ENCODE measurements at places on chromosomes 12 and 14. TPM values are rescaled to one million over a fixed set of nuclear protein-coding genes. Genes with fewer than 3 reads are reported as not detected.

MORN3 gene
- 1.6 TPM for total RNA-seq

GRCh38 chr12:102948941-102949352, 8.5 kb upstream of the ASCL1 start:
- no peak for DNase-seq

GRCh38 chr12:74449872-74450271, 87.8 kb upstream of the ATXN7L3B start:
- no peak for DNase-seq

DNA sequence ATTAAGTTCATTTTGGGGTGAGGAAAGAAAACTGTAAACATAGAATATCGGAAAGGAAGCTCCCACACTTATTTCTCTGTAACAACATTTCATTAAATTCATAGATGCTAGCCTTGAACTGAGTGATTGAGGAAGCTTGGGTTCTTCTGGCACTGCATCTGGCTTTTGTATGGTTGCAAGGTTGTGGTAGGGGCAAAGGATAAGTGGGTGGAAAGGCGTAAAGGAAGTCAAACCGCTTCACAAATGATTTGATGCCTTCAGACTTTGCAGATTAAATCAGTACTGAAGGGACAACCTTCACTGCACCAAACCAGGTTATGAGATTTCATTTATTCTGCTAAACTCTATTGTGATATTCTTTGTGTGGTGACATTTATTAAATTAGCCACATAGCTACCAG, 28.1 kb upstream of the PAX9 start:
- no peak for DNase-seq

ERG28 gene
- total RNA-seq: 5.9 TPM

- DNase-seq: no peak
Measured at GRCh38 chr12:12445165-12445881, 88.4 kb downstream of the BORCS5 start.

DNA sequence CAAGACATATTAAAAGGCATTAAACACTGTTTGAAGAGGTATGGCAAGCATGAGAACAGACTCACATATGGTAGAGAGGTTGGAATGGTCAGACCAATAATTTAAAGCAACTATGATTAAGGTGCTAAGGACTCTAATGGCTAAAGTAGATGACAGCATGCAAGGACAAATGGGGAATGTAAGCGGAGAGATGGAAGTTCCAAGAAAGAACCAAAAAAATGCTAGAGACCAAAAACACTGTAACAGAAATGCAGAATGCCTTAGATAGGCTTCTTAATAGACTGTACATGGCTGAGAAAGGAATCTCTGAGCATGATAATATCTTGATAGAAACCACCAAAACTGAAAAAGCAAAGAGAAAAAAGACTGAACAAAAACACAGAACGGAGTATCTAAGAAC, 77.4 kb downstream of the RIN3 start:
- no peak for DNase-seq

KERA gene
- not detected for total RNA-seq

DNA sequence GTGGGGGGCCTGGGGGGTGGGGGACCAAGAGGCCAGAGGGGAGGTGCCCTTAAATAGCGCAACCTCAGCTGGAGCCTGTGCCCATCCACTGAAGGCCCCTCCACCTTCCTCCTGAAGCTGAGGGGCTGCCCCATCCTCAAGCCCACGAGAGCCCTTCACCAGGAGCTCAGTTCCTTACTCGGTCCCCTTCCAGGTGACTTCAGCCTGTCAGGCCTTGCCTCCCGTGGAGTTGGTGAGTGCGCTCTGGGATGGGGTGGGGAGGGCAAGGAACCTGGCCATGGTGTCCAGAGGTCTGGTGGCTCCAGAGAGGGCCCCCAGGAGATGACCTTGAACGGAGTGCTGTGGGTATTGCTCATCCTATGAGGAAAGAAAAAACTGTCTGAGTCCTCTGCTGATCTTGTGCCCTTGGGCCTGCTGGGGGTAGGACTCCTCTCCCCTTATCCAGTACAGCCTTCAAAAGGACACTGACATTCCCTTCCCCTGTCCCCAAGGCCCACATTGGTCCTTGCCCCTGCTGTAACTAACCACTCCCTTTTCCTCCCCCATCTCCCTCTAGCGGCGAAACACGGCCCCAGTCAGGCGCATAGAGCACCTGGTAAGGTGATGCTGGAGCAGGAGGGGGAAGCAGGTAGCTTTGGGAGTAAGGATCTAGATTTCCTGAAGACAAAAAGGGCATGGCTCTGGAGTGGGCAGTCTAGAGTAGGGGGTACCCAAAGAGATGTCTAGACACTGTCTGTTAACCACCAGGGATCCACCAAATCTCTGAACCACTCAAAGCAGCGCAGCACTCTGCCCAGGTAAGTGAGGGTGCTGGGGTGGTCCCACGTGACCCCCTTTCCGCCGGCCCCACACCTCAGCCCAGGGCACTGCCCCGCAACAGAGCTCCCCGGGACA, 3.6 kb downstream of the TNS2 start:
- DNase-seq: no peak

DNA sequence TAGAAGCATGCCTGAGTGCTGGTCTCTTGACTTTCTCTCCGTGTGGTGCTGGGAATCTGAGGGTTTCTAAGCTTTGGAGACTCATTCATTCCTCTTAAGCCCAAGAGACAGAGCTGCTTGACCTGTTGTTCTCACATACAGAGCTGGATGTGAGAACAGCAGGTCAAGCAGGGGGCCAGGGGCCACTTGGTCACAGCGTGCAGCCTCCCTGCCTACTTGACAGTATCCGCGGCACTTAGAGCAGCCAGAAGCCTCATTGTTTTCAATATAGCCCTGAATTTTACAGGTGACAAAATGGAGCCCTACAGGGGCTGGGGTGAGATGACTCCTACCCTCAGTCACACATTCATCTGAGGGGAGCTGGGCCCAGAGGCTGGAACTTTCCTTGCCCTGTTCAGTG, 88.9 kb downstream of the ESRRB start:
- no peak for DNase-seq

DNA sequence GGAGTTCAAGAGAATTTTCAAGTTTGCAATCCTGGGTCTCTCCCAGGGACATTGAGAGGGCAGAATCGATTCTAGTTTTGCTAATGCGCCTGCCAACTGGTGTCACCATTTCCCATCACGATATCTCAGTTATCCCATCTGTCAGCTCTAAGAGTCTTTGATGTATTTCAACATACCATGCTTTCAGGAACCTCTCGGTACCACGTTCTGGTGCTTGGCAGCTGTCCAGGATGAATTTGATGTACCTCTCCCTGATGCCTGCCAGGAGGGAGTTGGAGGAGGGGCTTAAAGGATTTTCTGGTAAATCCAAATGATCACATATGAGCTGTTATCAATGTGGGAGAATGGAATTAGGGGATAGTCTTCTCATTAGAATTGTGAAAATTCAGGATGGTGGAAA, 332.5 kb downstream of the RGS6 start:
- no peak for DNase-seq

- DNase-seq: no peak
Measured at GRCh38 chr12:93580682-93581081, 8.2 kb downstream of the SOCS2 start.

- DNase-seq: no peak
Measured at GRCh38 chr12:6951551-6952120, 480 bp downstream of the PTPN6 start.

- no peak for DNase-seq
Measured at GRCh38 chr12:102950107-102950949, 7.1 kb upstream of the ASCL1 start.

AICDA gene
- not detected for total RNA-seq

DNA sequence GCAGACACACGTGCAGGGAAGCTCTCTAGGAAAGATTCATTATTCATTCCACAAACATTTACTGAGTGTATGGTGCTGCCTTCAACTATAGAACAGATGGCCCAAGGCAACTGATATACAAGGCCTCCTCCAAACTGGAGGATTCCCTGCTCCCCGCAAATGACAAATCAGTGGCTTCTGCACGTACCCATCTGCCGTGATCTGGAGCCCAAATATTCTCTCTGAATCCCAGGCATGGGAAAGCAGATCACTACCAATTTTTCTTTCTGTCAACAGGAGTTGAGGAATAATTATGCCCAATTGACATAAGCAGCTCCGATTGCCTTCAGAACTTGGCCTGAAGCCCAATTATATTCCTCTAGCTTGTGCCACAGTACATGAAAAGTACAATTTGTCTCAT, 174.2 kb upstream of the CCDC196 start:
- no peak for DNase-seq

DNA sequence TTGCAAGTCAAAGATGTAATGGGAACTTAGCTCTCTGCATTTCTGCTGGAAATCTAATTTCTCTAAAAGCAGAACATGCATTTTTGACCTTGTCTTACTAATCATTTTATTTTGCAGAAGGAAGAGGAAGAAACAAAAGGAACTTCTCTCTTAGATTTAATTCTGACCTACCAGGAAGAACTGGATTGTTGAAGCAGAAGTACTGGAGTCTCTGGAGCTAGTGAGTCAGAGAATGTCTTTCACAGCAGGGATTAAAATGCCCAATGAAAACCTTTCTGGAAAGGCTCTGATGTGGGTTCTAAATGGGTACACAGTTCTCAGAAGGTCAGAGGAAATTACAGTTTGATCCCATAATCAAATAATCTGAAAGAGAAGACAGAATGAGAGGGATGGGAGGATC, 70.8 kb upstream of the GNG2 start:
- DNase-seq: no peak

DNA sequence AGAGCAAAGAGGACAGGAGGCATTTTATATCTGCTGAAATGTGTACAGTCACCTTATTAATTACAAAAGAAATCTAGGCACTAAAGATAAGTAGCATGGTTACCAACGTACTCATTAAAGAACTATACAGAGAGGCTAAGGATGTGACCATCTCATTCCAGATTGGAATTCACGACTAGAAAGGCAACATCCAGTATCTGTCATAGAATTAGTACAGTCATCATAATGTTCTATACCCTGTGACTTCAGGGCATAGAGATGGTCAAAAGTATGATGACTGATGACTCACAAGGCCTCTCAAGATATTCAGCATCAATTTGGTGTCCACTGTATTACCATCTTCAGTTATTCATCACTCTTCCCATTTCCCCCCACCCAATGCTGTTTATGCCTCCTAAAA, 144.0 kb upstream of the PLEKHG7 start:
- no peak for DNase-seq

DNA sequence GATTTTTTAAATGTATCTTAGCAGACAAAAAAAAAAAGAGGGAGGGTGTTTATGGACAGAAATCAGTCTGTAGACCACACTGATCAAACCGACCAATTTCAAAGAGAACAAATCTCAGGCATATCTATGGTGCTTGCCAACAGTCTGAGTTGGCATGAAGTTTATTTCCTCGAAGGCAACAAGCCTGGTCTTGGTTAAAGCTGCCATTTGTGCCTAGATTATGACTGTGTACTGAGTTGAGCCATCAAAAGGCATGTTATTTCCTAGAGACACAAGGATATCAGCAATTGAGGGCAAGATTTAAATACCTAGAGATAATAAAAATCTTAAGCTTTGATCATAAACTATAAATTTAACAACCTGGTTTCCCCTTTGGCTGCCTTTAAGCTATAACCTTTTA, 119.2 kb downstream of the SLC2A13 start:
- DNase-seq: no peak

DNA sequence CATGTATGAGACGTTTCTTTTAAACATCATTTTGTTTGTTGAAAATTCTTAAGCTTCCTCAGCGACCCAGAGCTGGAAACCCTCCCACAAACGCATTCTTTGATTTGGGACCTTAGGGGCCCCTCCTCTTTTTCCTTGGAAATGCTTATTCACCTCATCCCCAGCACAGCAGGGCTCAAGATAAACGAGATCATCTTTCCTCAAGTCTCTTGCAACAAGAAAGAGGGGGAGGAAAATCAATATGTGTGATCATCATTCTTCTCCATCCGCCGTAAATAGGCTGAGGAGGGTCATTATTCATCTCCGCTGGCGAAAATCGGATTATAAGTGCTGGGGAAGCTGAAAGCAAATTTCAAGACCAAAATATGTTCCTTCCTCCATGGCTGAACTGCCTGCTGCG, 1415.2 kb downstream of the AACS start:
- no peak for DNase-seq

DNA sequence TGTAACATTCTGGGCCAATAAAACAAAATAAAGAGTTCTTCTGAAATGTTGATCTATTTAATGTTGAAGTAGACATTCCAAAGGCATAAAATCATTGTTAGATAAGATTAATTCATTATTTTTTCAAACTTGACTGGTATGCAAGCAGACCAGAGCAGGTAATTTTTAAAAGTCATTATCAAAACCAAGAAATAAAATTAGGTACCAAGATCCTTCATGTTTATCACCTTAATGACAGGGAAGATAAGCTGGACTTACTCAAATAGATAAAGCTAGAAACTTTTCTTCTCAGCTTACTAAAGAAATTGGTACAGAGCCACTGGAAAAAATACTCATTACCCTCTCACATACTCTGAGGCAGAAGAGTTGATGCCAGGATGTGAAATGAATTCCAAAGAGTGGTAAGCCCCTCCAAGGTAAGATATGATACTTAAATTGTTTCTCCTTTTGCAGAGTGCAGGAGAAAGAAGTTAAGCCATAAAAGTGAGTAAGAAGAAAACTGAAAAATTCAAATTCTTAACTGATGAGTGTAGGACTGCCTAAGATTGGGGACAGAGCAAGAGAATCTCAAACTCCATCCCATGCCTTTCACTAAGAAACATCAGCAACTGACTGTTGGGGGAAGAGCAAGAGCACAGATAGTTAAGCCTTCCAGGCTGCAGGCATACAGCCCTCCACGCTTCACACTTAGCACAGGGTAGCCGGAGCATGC, 111.9 kb downstream of the SLC41A2 start:
- DNase-seq: no peak

DNA sequence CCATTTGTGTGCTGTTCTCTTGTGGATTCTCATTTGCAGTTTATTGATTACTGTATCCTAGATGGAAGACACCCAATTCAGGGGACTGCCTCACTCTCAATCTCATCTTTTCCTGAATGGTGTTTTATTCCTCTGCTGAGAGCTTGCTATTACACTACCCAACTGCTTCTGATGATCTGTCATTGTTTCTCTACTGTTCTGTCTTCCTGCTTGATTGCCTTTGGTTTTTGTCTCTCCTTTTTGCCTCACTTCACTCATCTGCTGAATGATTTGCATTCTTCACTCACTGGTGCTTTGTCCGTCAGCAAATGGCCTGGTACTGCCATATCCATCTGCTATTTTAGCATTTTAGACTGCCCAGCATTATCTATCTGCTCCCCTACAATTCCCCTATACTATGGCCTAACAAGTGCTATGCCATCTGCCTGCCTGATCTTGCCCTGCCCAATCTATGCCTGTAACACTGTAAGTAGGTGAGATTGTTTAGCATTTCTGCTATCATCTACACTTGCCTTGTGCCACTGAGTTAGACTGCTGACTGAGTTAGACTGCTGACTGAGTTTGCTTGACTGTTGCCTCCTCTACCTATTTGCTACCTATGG, 335.1 kb downstream of the GPHN start:
- DNase-seq: no peak

GRCh38 chr12:65274602-65275272, 3.7 kb upstream of the MSRB3 start:
- no peak for DNase-seq

GRCh38 chr12:130479401-130480125, 141.9 kb downstream of the PIWIL1 start:
- no peak for DNase-seq

MGP gene
- 56.4 TPM for total RNA-seq

SPRYD4 gene
- 1.8 TPM for total RNA-seq

ZNF385A gene
- 0.79 TPM for total RNA-seq

- no peak for DNase-seq
Measured at GRCh38 chr12:48058771-48059170, 47.1 kb downstream of the SENP1 start.
